ENCODE measurements at places on chromosomes 12 and 14.
A peak's percentile ranks its signal among the peaks of the same experiment; 100 is the strongest.

DNA sequence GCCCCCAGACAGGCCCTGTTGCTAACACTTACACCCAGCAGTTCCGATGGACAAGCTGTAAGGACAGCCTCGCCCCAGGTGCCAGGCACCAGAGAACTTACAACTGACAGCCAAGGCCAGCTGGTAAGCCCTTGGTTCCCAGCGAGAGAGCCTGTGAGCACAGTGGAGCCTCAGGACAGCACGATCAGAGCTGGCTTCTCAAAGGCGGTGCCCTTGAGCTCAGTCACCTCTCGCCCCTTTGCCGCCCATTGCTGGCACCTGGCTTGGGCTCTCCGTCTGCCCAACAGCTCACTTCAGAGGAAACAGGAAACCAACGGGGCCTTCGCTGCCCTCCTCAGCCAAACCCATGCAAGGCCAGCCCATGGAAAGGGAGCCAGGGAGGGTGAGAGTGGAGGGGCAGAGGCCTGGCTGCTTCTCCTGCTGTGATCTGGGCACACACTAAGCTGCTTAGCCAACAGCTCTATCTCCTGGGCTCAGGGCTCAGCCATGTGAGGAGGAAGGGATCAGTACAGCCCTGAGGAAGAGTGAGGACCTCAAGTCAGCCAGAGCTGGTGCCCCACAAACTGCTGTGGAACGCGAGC is 98.5 kb downstream of the SINHCAF start:
- DNase-seq = no peak

DNA sequence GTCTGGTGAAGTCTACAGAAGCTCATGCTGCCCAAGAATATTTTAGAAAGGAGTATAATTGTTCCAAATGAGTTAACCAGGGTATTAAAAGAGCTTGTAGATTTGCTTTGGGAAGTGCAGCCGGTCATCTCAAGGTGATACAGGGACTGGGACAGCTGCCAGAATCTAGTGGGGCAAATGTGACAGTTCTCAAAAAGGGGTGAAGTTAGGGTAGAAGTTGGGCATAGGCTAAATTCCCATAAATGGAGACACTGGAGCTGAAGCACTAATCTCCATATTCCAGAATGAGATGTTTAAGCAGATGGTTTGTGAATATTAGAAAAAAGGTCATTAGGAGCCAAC is 94.7 kb downstream of the ANO6 start:
- DNase-seq = no peak

- no peak for DNase-seq
Observed at GRCh38 chr12:128807161-128807724, 16.5 kb downstream of the SLC15A4 start.

GRCh38 chr14:99518441-99519346 is 37.5 kb downstream of the CCNK start:
- peak; percentile 91 for DNase-seq

DNA sequence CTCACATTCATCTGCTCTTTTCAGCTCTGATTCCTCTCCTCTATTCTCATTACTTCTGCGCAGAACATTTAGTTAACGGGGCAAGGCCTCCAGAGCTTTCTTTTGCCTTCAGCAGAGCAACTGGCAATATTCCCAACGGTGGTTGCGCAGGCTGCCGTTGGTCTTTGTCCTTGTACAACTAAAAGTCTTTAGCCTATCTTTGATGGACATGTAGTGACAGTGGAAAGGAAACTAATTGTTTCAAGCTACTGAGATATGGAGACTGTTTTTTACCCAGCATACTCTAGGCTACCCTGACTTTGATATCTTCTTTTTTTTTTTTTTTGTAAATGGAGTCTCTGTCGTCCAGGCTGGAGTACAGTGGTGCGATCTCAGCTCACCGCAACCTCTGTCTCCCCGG is 12.6 kb downstream of the R3HDM2 start:
- DNase-seq = no peak

DNA sequence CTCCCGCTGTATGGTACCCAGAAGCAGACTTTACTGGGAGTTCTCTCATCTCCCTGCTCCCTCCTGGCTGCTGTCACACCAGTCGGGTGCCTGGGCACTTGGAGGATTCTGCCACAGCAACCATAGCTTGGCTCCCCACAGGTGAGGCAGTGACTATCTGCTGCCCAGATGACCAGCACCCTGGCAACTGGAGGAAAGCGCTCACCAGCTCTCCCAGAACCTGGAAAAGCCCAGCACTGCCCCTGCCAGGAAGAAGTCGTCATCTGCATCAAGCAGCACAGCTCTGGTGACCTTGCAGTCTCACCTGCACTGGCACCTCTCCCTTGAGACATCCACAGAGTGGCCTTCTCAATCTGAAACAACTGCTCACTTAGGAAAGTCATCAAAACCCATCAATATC is 31.9 kb upstream of the TC2N start:
- no peak for DNase-seq

DNA sequence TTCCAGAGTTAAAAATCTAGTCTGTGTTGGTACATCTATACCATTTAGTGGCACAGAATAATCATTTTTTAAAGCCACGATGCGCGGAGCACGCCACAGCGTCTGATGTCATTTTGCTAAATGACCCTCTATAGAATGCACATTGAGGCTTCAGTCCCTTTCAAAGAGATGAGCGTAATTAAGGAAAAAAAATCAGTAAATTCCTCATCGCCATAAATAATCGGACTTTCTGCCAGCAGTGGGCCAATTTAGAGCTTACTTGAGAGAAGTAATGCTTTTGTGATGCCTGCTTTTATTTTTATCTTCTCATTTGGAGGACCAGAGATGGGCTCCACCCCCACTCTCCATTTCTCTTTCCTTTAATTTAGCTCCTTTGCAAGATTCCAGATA is 4.0 kb downstream of the ASCL1 start:
- no peak for DNase-seq

DNA sequence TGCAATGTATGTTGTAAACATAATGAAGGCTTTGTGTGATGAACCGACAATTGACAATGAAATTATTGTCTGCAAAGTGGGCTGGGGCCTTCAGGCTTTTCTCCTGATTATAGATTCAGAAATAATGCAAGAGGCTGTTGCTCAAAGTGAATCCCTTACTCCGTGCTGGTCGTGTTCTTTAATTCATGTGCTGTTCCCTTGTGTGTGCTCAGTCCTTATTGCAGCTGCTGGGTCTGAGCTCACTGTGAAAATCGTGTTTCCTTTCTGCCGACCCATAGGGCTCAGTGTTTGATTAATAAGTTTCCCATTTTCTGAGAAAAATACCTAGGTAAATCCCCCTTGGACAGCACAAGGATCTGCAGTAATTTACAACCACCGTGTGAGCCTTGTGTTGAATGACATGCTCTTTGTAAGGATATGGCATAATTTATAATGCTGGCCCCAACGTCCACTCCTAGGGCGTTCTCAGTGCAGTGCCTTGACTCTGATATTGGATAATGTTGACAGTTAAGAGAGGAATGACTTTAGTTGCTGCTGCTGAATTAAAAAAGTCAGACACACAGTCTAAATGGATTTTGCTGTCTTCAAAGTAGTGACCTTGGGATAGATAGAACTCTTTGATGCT is 81.6 kb downstream of the RGS6 start:
- no peak for DNase-seq

GRCh38 chr14:33404054-33404453 is 465.4 kb downstream of the NPAS3 start:
- DNase-seq = no peak

DNA sequence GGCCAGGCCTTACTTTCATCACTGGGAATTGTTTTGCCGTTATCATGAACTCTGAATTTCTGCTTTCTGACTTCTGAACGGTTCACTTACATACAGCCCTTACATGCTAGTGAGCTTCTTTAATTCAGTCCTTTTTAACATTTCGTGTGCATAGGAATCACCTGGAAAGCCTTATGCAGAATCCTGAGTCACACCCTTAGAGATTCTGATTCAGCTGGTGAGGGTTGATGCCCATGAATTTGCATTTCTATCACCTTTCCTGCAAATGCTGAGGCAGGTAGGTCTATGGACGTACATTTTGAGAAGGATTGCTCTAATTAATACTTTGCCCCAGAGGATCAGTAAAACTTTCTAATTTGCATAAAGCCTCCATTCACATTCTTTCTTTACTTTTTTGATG is 44.0 kb downstream of the PPHLN1 start:
- no peak for DNase-seq

- DNase-seq = no peak
Observed at GRCh38 chr12:101229841-101230241, 19.8 kb upstream of the SLC5A8 start.

DNA sequence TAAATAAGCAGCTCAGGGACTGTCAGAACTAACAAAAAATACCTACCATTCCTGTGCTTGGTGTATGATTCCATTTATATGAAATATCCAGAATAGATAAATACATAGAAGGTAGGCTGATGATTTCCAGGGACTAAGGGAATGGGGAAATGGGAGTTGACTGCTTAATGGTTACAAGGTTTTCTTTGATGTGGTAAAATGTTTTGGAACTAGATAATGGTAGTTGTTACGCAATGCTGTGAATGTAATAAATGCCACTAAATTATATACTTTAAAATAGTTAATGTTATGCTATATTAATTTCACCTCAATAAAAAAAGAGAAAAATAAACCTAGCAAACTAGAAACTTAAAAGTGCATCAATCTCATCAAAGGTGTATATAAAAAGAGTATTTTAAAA is 41.1 kb downstream of the CEP83 start:
- no peak for DNase-seq

- DNase-seq = no peak
Observed at GRCh38 chr14:89258728-89259273, 158.2 kb downstream of the FOXN3 start.

DNA sequence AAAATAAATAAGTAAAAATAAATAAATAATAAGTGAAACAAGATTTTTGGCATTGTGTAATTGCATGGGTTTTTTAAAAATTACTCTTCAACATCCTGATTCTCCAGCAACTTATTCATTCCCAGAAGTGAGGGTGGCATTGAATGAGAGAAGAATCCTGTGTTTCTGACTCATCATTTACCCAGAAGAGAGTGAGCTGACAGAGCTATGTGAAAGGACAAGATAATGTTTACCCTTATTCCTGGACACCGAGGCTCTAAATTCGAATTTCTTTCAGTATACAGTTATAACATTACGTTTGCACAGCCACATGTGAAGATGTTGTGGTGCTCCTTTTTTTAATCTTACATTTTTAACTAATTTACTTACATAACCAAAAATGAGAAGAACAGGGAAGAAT is 36.4 kb downstream of the BBS10 start:
- no peak for DNase-seq

DNA sequence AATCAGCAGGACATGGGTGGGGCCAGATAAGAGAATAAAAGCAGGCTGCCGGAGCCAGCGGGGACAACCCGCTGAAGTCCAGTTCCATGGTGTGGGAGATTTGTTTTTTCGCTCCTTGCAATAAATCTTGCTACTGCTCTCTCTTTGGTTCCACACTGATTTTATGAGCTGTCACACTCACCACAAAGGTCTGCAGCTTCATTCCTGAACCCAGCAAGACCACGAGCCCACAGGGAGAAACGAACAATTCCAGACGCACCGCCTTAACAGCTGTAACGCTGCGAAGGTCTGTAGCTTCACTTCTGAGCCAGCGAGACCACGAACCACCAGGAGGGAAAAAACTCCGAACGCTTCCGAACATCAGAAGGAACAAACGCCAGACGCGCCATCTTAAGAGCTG is 2.8 kb upstream of the CNIH1 start:
- no peak for DNase-seq

GRCh38 chr12:67025543-67026114 is 243.5 kb upstream of the CAND1 start:
- peak; percentile 70 for DNase-seq

DNA sequence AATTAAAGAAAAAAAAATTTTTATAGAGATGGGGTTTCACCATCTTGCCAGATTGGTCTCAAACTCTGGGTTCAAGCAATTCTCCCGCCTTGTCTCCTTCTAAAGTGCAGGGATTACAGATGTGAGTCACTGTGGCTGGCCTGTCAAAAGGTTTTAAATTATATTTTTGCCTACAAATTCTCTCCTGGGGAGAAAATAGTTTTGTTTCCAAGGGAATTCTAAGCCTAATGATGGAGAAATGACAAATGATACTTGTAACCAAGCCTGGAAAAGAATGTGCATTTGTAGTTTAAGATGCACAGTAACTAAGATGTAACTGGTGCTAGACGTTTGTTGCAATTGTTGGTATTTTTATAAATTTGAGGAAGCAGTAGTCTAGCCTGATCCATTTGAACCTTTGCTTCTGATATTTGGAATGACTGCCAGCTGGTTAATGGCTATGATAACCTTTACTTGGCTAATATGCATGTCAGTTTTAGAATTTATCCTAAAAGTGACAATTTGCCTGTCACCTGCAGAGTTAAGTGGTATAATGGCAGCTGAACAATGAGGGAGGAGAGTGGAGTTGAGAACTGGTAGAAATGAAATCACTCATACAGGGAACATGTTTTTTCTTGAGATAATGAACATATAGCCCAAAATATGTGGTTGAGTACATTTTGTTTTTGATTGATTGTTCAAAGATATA is 148.0 kb downstream of the FUT8 start:
- DNase-seq = no peak

- DNase-seq = no peak
Observed at GRCh38 chr12:54147186-54147585, 41.6 kb downstream of the SMUG1 start.

DNA sequence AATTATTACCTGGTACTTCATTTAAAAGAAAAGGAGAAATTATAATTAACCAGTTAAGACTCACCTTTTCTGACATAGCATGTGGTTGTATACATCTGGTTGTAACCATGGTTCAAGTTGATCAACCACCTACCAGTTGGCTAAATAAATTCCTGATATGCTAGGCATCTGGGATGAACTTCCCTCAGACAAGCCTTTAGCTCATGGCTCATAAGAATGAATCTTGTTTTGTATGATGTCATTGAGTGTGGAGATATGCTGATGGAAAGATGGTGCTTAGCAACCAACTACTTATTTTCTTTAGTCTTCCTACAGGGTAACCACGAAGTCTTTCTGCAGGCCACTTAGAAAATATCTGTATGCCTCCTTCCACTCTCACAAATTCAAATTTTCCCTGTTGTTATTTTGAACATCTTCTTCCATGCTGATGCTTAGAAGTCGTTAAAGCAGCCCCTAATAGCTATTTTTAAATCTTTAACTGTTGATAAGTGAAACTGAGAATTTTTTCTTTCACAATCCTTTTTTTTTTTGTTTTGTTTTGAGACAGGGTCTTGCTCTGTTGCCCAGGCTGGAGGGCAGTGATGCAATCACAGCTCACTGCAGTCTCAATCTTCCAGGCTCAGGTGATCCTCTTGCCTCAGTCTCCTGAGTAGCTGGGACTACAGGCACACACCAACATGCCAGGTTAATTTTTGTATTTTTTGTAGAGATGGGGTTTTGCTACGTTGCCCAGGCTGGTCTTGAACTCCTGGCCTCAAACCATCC is 51.9 kb upstream of the PTHLH start:
- no peak for DNase-seq

GRCh38 chr12:124416516-124417395 is 121.9 kb downstream of the RFLNA start:
- no peak for DNase-seq

GRCh38 chr14:37587131-37587803 is 7.8 kb downstream of the FOXA1 start:
- no peak for DNase-seq

Measured in mesothelial cell of epicardium (in vitro differentiated cells).